Peyer's patch (tissue), 4 donors: ENCODE measurements at places on chromosomes 7 and 10. TPM values are rescaled to one million over a fixed set of nuclear protein-coding genes. Genes with fewer than 3 reads are reported as not detected.

GRCh38 chr7:18426564-18427226 lies 68.9 kb upstream of the HDAC9 start:
- no peak overlapping the region for H3K4me3 ChIP-seq
- H3K36me3 ChIP-seq, result no peaks in the 10 kb centered on the region
- no peak for DNase-seq
- H3K27me3 ChIP-seq, result no peaks in the 10 kb centered on the region

- H3K36me3 ChIP-seq, result no peaks in the 10 kb centered on the region
Observed at GRCh38 chr10:119178372-119179119, at the start of gene PRDX3. PRDX3 (minus strand) TSS chr10:119178812; CDS start chr10:119178790, 22 bp downstream.

Gene TRPV5
- total RNA-seq, result 0.83 TPM

Gene CCDC3
- 3.9 TPM for total RNA-seq

Gene DYNC1I1
- 1.4 TPM for total RNA-seq

DNA sequence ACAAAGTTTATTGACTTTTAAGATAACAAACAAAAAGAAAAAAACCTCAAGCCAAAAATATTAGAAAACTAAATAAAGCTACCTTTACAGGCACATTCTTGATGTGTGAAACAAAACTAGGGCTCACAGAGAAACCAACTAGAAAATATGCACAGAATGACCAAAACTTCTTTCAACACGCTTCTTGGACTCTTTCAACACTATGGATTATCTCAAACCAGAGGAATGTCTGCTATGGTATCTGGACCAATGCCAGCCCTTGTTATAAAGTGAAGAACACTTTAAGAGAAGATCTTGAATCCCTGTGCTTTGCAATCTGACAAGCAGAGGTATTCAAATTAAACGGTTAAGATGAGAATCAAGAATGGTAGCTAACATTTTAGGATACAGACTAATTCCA lies 76.6 kb downstream of the DNAJC1 start:
- H3K4me1 ChIP-seq, result no peaks in the 10 kb centered on the region
- H3K27ac ChIP-seq, result no peak overlapping the region
- no peak for DNase-seq
- H3K27me3 ChIP-seq, result no peaks in the 10 kb centered on the region

Gene CD36
- 25.5 TPM for total RNA-seq

- no peak for DNase-seq
- no peak overlapping the region for H3K27ac ChIP-seq
- peaks cover 11% of the 10 kb centered on the region for H3K4me1 ChIP-seq
Observed at GRCh38 chr7:6487184-6487545, 39.4 kb upstream of the DAGLB start.

DNA sequence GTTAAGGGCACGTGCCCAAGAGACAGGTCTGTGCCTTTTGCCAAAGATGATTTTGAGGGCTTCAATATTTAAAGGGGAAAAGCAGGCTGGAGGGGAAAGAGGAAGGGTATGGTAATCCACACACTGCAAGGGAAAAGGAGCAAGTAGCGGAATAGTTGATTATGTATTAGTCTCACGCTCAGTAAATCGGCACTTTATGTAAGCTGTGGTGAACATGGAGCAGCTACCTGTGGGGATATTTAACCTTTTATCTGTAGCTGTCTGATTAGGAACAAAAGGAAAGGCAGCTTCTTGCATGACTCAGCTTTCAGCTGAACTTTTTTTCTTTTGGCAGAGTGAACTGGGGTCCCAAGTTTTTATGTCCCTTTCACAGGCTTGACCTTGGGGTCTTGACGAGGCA lies 123.4 kb downstream of the COL13A1 start:
- H3K27me3 ChIP-seq, result no peaks in the 10 kb centered on the region
- no peaks in the 10 kb centered on the region for H3K4me1 ChIP-seq
- no peaks in the 10 kb centered on the region for H3K36me3 ChIP-seq
- H3K4me3 ChIP-seq, result no peak overlapping the region
- no peak for DNase-seq

- H3K36me3 ChIP-seq, result no peaks in the 10 kb centered on the region
- no peak overlapping the region for H3K4me3 ChIP-seq
- H3K4me1 ChIP-seq, result no peaks in the 10 kb centered on the region
- no peaks in the 10 kb centered on the region for H3K27me3 ChIP-seq
- no peak overlapping the region for H3K27ac ChIP-seq
- no peak for DNase-seq
Observed at GRCh38 chr10:31345886-31346285, 26.9 kb downstream of the ZEB1 start.

Gene FAM25G
- not detected for total RNA-seq

- DNase-seq, result no peak
- no peak overlapping the region for H3K27ac ChIP-seq
- H3K36me3 ChIP-seq, result no peaks in the 10 kb centered on the region
- H3K4me1 ChIP-seq, result no peaks in the 10 kb centered on the region
- H3K27me3 ChIP-seq, result no peaks in the 10 kb centered on the region
Observed at GRCh38 chr10:31148951-31149350, 117.3 kb upstream of the ZNF438 start.

Gene TMEM196
- not detected for total RNA-seq

GRCh38 chr7:1794888-1795542 lies 124.9 kb downstream of the ELFN1 start:
- no peaks in the 10 kb centered on the region for H3K4me1 ChIP-seq
- no peak overlapping the region for H3K27ac ChIP-seq
- no peak for DNase-seq
- no peak overlapping the region for H3K4me3 ChIP-seq

Gene AKR1C1
- 29.7 TPM for total RNA-seq

GRCh38 chr10:120710076-120710475 lies 141.1 kb upstream of the WDR11 start:
- no peaks in the 10 kb centered on the region for H3K4me1 ChIP-seq
- H3K4me3 ChIP-seq, result no peak overlapping the region
- H3K27me3 ChIP-seq, result no peaks in the 10 kb centered on the region
- no peak overlapping the region for H3K27ac ChIP-seq

- no peak overlapping the region for H3K27ac ChIP-seq
- no peaks in the 10 kb centered on the region for H3K36me3 ChIP-seq
- H3K27me3 ChIP-seq, result no peaks in the 10 kb centered on the region
- H3K4me1 ChIP-seq, result no peaks in the 10 kb centered on the region
- no peak for DNase-seq
Observed at GRCh38 chr10:6198171-6198570, 4.6 kb upstream of the PFKFB3 start.

DNA sequence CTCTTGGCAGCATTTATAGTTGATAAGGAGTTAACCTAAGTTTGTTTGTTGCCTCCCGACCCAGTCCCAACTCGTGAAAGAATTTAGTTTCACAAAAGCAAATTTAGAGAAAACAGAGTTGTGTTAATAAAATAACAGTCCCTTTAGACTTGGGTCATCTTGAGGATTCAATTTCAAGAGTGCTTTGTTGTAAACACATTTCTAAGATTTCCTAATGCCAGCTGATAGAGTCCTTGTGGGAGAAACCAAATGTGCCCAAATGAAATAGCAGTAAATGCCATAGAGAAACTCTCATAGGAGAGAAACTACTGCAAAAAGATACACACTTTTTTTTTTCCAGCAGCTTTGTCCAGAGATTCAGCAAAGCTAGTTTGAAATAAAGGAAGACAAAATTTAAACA lies 211.3 kb upstream of the BMPER start:
- H3K27ac ChIP-seq, result no peak overlapping the region
- no peaks in the 10 kb centered on the region for H3K27me3 ChIP-seq
- H3K4me3 ChIP-seq, result no peak overlapping the region
- no peak for DNase-seq
- H3K36me3 ChIP-seq, result no peaks in the 10 kb centered on the region
- H3K4me1 ChIP-seq, result peaks cover 2% of the 10 kb centered on the region

DNA sequence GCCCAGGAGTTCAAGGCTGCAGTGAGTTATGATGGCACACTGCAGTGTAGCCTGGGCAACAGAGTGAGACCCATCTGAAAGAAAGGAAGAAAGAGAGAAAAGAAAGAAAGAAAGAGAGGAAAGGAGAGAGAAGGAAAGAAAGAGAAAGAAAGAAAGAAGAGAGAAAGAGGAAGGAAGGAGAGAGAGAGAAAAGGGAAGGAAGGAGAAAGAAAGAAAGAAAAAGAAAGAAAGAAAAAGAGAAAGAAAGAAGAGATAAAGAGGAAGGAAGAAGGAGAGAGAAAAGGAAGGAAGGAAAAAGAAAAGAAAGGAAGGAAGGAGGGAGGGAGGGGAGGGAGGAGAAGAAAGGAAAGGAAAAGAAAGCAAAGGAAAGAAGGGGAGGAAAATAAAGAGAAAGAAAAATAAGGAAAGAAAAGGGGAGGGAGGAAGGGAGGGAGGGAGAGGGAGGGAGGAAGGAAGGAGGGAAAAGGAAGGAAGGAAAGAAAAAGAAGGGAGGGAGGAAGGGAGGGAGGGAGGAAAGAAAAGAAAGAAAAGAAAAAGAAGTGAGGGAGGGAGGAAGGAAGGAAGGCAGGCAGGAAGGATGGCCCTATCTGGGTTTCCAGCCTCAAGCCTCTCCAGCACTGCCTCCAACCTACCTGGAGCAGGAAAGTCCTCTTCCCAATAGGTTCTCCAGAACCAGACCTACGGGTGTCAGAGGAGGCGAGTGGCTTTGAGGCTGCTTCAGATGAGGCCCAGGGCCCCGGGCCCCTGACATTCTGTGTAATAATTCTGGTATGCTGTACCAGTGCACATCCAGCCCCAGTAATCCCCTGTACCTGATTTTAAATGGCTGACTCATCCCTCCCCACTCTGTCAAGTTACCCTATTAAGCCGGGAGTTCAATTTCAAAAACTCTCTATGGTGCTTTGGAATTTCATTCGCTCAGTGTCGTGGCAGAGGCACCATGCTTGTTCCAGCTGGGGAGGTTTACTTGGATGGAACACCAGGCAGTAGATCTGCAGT lies 6.8 kb upstream of the PARD3 start:
- no peaks in the 10 kb centered on the region for H3K27me3 ChIP-seq
- H3K4me1 ChIP-seq, result no peaks in the 10 kb centered on the region
- H3K4me3 ChIP-seq, result no peak overlapping the region
- DNase-seq, result no peak
- H3K27ac ChIP-seq, result no peak overlapping the region

- DNase-seq, result no peak
- no peaks in the 10 kb centered on the region for H3K36me3 ChIP-seq
- H3K4me1 ChIP-seq, result peaks cover 6% of the 10 kb centered on the region
- no peaks in the 10 kb centered on the region for H3K27me3 ChIP-seq
- H3K27ac ChIP-seq, result no peak overlapping the region
- H3K4me3 ChIP-seq, result no peak overlapping the region
Observed at GRCh38 chr10:110217662-110218008, 10.2 kb downstream of the MXI1 start.

DNA sequence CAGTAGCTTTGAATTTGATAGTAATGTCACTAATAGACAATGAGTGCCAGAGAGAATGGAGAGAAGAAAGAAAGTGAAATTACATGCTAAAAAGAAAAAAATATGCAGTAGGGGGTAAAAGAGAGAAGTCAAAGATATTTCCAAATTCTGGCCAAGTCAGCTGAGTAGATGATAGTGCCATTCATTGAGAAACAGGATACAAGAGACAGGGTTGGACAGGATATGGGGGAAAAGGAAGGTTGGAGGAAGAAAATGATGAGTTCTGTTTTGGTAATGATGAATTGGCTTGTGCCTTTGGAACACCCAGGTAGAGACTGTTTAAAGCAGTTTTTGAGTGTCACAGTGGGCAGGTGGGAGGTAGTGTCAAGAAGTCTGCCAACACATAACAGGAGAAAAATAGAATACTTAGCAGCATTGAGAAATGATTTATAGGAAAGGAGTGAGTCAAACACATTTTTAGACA lies 78.3 kb downstream of the LRRC17 start:
- no peak overlapping the region for H3K4me3 ChIP-seq
- DNase-seq, result no peak
- H3K27me3 ChIP-seq, result no peaks in the 10 kb centered on the region
- H3K27ac ChIP-seq, result no peak overlapping the region
- H3K36me3 ChIP-seq, result no peaks in the 10 kb centered on the region
- H3K4me1 ChIP-seq, result peaks cover 29% of the 10 kb centered on the region

GRCh38 chr10:44706745-44707144 lies 204.4 kb upstream of the TMEM72 start:
- H3K27ac ChIP-seq, result no peak overlapping the region
- no peaks in the 10 kb centered on the region for H3K4me1 ChIP-seq
- DNase-seq, result no peak
- H3K4me3 ChIP-seq, result no peak overlapping the region

- no peak overlapping the region for H3K27ac ChIP-seq
- H3K36me3 ChIP-seq, result no peaks in the 10 kb centered on the region
- H3K27me3 ChIP-seq, result no peaks in the 10 kb centered on the region
- no peak for DNase-seq
Observed at GRCh38 chr7:101575721-101576120, 53.4 kb downstream of the MYL10 start.

Gene BZW2
- 46.2 TPM for total RNA-seq

Gene PRR15
- 242 TPM for total RNA-seq

DNA sequence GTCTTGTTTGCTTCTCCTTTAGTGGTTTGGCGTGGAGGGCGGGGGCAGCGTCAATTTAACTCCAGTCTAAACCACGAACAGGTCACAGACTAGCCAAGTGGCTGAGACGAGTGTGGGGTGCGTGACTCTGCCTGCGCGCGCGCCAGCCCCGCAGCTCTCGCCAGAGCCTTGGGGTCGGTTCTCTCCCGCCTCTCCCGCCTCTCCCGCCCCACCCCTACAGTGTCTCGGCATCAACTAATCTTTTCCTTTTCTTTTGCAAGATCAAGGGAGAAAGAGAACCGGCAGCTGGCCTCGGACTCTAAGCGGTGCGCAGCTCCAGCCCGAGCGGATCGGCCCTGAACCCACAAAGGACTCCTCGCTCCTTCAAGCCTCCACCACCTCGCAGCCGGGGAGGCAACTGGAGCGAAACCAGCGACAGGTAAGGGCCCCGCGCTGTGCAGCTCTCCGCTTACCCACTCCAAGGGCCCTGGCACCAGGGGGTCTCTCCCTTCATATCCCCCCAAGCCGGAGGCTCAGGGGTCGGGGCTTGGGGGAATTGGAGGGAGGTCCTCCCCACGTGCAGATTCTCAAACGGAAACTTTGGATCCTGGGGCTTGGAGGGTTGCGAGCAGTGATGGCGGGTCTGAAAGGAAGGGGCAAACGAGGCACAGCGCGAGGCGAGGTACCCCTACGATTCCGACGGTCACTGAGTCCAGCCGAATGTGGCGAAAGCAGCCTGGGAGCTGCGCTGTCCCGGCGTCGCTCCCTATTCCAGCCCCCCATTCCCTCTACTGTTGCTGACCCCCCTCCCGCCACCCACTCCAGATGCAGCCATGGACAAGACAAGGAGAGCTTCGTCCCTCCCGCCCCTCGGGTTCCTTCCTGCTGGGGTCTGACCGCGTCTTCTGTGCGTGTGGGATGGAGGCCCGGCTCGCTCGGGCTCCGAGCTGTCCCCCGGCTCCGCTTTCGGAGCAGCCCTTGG lies 829 bp downstream of the CHRM2 start:
- no peak overlapping the region for H3K27ac ChIP-seq
- peak; percentile 38 for DNase-seq
- H3K4me1 ChIP-seq, result no peaks in the 10 kb centered on the region
- no peaks in the 10 kb centered on the region for H3K27me3 ChIP-seq
- no peak overlapping the region for H3K4me3 ChIP-seq

DNA sequence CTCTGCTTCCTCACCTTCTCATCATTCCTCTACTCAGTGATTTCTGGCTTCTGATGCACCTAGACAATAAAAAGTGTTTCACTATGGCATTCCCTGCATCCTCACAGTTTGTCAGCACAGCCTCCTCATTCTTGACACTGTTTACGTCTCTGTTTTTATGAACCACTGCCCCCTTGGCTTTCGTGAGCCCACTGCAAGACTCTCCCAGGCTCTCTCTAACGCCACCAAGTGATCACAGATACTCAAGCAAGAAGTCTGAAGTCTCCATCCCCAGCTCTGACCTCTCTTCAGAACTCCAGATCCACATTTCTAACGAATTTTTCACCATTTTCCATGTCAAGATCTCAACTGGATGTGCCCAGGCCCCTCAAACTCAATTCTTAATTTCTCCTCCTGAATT lies 8.9 kb downstream of the SLC16A9 start:
- H3K27me3 ChIP-seq, result no peaks in the 10 kb centered on the region
- H3K4me3 ChIP-seq, result no peak overlapping the region
- no peaks in the 10 kb centered on the region for H3K36me3 ChIP-seq
- H3K27ac ChIP-seq, result no peak overlapping the region
- H3K4me1 ChIP-seq, result no peaks in the 10 kb centered on the region
